ENCODE measurements at places on chromosomes 5 and 9. TPM values are rescaled to one million over a fixed set of nuclear protein-coding genes. Genes with fewer than 3 reads are reported as not detected.

DNA sequence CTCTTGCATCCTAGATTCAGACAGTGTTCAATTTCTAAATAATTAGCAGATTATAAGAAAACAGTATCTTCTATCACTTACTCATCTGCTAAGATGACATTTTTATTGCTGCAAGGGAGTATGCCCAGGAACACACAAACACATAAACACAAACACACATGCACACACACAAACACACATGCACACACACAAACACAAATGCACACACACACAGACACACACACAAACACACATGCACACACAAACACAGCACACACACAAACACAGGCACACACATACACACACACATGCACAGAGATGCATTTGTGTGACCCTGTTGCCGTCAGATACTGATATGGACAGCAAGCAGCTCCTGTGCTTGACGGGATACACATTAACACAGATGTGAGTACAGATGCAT lies 612.9 kb downstream of the IRX1 start:
- DNase-seq: no peak

GRCh38 chr9:117191504-117192261 lies 223.2 kb downstream of the ASTN2 start:
- DNase-seq: no peak

- no peak for DNase-seq
These were observed 109.3 kb upstream of the TLE1 start for GRCh38 chr9:81798606-81799005.

- DNase-seq: no peak
These were observed 536.6 kb downstream of the PDE4D start for GRCh38 chr5:59356813-59357380.

DNA sequence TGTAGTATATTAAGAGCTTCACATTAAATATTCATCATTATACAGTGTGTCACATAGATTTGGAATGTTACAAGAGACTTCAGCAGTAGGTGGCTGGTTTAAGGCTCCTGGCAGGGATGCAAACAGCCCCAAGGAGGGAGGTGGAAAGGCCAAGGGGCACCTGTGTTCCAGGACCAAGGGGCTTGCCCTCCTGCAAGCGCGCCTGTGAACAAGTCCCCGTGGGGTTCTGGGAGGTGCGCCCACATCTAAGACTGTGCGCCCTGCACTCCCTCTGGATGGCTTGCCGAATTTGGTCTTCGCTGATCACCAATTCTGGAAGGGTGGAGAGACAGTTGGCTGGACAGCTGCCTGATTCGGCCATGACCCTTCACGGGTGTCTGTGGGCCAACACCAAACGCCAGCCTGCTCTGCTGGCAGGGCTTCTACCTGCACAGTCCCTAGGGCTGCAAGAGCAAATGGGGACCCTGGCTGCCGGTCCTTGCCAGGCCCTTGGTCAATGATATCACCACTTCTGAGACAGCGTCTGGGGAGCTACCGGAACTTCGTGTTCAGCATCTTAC lies 12.1 kb upstream of the SLC25A51 start:
- no peak for DNase-seq

GRCh38 chr5:77773734-77774280 lies 2.3 kb downstream of the TBCA start:
- no peak for DNase-seq

GRCh38 chr9:137575364-137575715 lies 3.4 kb downstream of the DPH7 start:
- no peak for DNase-seq

GRCh38 chr5:102802708-102803458 lies 47.8 kb downstream of the PAM start:
- DNase-seq: no peak

FYB1 gene
- 0.60 TPM for total RNA-seq

ARID3C gene
- not detected for total RNA-seq

ARHGEF39 gene
- total RNA-seq: 7.6 TPM

KIAA1958 gene
- 1.7 TPM for total RNA-seq

WDR36 gene
- total RNA-seq: 32.8 TPM

SKP2 gene
- 33.7 TPM for total RNA-seq

MARVELD2 gene
- total RNA-seq: 2.5 TPM

RNF38 gene
- total RNA-seq: 25.4 TPM

GFI1B gene
- not detected for total RNA-seq

TAF11L10 gene
- not detected for total RNA-seq

Data from RPMI7951 (cell line).